ENCODE measurements at places on chromosomes 12 and 14.

- DNase-seq = no peak
These were observed 65.5 kb upstream of the MYF6 start for GRCh38 chr12:80641936-80642335.

DNA sequence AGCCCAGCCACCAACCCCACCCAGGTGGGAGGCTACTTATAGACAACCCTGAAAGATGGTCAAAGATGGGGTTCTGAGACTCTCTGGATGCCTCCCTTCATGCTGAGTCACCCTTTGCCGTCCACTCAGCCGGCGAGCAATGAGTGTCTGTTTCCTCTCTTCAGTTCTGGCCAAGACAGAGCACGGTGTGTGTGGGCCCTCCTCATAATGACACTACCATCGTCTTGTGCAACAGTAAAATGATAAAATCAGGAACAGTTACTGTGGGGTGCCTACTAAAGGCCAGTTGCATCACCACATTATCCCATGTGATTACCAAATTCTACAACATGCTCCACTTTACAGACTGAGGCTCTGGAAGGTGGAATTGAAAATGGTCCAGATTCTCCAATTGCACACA is 7.0 kb upstream of the BDKRB1 start:
- no peak for DNase-seq

- DNase-seq = no peak
These were observed 74.0 kb downstream of the KIF21A start for GRCh38 chr12:39368891-39369290.

- no peak for DNase-seq
These were observed 1.7 kb downstream of the HOXC12 start for GRCh38 chr12:53956251-53956887.

DNA sequence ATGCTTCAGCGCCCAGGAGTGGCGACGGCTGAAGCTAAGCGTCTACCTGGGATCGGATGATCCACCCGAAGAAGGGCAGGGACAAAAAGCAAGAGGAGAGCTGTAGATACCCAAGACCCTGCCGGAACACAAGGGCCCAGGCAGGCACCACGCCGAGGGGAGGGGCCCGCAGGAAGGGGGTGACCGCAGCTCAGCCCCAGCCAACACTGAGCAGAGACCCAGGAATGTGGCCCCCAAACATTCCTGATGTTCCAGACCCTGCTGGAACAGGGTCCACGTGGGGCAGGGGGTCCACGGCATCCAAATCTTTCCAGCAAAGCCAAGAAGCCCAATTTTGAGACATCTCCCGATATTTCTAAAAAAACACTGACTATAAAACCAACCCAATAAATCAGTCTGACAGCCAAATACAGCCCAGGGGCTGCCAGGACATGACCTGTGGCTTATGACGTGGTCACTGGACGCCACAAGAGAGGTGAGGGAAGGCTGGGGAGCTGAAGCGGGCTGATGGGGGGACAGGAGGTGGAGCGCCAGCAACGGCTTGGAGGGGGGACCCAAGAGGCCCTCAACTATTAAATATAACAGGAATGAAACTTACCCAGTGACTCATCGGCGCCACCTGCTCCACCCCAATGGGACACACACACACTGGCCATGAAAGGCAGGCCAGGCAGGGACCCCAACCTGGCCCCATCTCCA is 58.9 kb downstream of the NCOR2 start:
- no peak for DNase-seq

- DNase-seq = no peak
These were observed 54.3 kb upstream of the NPFF start for GRCh38 chr12:53561590-53561953.

GRCh38 chr14:102221026-102221425 is 81.3 kb downstream of the WDR20 start:
- DNase-seq = no peak

GRCh38 chr14:43169722-43170121 is 1337.4 kb downstream of the FSCB start:
- no peak for DNase-seq

- no peak for DNase-seq
These were observed 6.8 kb downstream of the TEDC1 start for GRCh38 chr14:105497671-105498429.
